ENCODE measurements at places on chromosomes 2 and 18.

DNA sequence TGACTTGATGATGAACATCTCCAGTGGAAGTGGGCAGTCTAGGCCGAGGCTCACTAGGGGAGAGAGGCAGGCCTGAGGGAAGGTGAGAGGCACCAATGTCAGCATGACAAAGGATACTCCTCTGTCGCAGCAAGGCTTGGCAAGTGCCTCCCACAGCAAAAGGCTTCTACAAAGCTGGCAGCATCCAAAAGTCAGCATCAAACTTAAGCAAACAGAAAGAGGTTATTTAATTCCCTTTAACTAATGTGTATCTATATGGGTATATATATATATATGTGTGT lies 41.6 kb downstream of the NIFK start:
- no peak for DNase-seq

- DNase-seq = no peak
These were observed 154.1 kb upstream of the BOD1L2 start for GRCh38 chr18:56992777-56993176.

GRCh38 chr2:64760128-64760527 lies 106.4 kb upstream of the SERTAD2 start:
- DNase-seq = no peak

GRCh38 chr2:26164641-26165211 lies 8.2 kb upstream of the GAREM2 start:
- DNase-seq = peak; percentile 1

DNA sequence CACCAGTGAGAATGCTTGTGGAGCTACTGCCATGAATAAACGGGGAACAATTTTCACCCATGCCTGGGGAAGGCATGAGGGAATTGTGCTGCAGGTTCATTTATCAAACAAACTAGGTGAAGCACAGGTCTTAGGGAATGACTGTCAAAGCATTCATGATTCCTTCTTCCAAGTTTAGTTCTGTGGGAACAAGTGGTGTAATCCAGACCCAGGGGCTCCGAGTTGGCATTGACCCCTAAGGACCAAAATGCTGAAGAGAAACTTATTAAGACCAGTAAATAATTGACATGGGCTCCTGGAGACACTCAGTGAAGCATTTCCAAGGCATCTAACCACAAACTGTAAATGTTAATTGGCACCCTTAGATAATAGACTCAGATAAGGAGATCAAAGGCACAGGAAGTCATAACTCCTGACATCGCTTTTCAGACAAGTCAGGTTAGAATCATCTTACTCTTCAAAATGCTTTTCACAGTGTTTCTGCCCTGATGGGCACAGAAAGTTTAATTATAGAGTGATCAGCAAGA lies 96.9 kb downstream of the SPP2 start:
- no peak for DNase-seq

DNA sequence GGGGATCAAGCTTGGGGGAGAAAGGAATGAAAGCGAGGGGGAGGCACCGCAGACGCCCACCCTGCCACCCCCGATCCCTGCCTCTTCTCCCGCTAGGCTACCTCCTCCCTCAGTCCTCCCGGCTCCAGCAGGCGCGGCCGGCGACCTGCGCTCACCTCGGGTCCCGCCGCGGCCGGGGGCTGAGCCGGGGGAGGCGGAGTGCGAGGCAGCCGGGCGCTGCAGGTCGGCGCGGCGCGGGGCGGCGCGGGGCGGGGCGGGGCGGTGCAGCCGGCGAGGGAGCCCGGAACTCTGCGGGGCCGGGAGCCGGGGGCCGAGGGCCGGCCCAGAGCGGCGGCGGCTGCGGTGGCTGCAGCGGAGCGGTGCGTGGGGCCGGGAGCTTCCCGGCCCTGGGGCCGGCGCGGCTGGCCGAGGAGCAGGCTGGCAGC lies 477 bp downstream of the ACVR1 start:
- DNase-seq = peak; percentile 77

GRCh38 chr18:12038082-12038638 lies 55.5 kb upstream of the ANKRD62 start:
- DNase-seq = no peak

DNA sequence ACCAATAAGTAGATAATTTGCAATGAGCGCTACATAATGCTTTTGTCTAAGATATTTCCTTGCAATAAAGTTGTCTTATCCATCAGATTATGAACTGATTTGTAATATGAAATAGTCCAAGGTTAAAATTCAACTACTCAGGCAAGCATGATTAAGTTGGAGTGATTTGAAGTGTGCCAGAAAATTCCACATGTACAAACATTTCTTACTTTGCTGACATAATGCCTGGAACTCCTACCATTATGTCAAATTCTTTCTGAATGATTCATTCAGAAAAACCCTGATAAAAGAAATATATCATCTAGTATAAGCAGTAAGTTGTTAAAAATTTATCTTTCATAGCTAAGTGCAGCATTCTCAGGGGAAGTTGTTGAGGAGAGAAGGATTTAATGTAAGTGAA lies 87.3 kb downstream of the CBLN2 start:
- DNase-seq = no peak

DNA sequence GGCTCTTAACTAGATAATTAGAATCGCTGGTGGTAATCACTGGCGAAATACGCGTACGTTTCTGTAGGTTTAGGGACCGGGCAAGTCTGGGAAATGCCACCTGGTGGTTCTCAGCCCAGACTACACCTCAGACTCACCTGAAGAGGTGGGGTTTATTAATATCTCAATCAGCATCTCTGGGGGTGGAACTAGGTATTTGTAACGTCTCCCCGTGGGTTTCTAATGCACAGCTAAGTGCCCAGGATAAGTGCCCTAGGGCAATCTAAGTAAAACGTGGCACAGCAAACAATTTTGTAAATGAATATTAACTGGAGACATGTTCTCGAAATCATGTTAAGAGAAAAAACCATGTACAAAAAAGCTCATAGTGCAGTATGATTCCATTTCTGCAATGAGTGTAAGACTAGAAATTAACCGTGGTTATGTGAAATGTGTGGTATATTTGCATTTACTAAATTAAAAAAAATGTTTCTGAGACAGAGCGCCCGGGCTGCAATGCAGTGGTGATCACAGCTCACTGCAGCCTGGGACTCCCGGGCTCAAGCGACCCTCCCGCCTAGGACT lies 760 bp upstream of the CNOT11 start:
- DNase-seq = no peak

DNA sequence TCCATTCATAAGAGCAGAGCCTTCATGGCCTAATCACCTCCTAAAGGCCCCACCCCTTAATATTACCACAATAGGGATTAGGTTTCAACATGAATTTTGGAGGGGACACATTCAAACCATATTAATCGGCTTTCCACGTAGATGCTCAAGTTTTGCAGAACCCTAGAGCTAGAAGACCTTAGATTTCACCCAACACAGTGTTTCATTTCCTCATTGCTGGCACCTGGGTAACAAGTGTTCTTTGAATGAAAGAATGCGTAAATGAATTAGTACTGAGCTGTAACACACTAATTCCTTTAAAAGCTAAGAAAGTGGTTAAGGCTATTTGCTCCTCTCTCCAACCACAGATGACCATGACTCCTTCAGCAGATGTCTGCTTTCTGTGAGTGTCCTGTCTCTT lies 252.5 kb downstream of the SMAD2 start:
- DNase-seq = no peak

DNA sequence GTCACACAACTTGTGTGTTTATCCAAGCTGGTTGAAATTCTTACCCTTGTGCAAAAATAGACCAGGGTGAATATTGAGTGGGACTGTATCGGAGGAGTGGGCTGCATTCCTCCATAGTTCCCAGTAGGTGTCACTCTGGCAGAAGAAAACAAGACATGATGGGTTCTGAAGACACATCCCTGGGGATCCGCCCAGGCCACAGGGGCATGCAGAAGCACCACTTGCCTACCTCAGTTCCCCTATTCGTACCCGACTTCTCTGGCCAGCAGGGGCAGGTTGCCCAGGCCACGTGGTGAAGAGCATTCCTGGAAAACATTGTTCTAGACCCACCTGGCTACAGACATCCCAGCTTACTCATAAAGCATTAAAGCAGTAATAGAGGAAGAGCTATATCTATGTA lies 168.2 kb downstream of the FAM210A start:
- no peak for DNase-seq

DNA sequence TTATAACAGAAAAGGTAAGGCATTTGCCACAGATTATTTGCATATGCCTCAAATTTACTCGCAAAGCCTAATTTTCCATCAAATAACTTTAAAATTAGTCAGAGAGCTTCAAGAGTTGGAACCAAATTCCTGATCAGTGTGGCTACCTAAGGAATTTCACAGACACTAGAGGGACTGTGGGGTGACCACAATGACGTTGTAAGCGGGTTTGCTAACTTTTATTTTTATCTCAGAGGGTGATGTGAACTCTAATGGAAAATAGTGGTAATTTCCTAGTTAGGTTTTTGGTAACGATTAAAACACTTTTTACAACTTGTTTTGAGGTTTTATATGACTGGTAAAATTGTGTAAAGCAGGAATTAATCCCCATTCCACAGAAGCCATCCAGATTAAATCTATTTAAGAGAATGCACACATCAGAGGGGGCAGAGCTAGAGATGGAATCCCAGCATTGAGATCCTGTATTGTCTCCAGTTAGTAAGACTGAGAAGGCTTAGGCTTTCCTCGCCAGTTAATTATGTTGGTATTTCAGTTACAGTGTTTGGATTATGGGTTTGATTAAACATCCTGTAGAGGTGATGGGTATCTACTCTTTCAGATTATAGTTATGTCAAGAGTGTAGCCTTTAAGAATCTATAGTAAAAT lies 129.0 kb downstream of the GPD2 start:
- DNase-seq = no peak

- no peak for DNase-seq
These were observed 277.0 kb downstream of the CDH2 start for GRCh38 chr18:27899893-27900292.

DNA sequence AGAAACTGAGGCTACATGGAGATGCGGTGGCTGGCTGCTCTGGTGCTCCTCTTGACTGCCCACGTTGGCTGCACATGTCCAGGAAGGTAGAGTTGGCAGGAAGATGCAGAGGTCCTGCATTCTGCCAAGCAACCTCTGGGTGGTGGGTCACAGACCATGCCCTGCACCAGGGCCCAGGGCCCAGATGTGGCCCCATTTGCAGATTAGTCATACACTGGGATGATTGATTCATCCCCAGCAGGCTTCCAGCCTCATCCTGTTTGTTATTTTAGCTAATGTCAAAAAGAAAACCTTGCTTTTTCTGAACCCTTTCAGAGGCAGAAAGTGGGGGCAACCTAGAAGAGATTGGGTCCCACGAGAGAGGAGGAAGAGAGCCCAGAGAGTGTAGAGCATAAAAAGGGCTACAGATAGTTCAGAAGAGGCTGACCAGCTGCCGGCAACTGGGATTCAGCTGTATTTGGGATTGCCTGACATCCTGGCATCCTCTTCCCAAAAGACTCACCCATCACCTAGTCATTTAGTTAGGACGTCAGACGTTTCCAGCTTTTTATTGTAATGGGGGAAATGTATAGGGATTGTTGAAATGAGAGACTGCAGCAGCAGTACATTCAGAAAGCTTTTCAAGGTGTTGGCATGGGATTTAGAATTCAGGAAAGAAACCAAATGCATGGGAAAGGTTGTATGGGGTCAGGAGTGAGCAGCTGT lies 101.9 kb downstream of the CTIF start:
- peak; percentile 46 for DNase-seq

GRCh38 chr2:171813126-171813525 lies 80.9 kb downstream of the SLC25A12 start:
- no peak for DNase-seq

- DNase-seq = no peak
These were observed 75.3 kb downstream of the VSNL1 start for GRCh38 chr2:17615728-17616351.

DNA sequence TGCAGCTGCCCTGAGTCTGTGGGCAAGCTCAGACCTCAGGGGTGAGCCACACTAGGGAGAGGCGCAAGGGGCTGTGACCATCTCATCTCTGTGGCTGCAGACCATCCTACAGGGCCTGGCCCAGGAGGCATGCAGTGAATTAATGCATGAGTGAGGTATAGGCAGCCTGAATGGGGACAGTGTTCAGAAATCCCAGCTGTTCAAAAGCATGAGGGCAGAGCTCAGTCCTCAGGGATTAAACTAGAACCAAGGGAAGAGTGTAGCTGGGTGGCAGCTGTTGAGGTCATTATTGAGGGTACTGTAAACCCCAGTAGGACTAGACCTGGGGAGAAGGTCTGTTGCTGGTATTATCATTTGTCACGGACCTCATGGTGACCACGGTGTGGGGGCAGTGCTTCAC lies 17.0 kb downstream of the TMEM177 start:
- DNase-seq = no peak

GRCh38 chr2:196234672-196235071 lies 63.3 kb upstream of the STK17B start:
- DNase-seq = peak; percentile 90

GRCh38 chr2:235373171-235373570 lies 120.7 kb upstream of the AGAP1 start:
- DNase-seq = no peak

GRCh38 chr18:3044931-3045698 lies 32.2 kb upstream of the LPIN2 start:
- DNase-seq = no peak

DNA sequence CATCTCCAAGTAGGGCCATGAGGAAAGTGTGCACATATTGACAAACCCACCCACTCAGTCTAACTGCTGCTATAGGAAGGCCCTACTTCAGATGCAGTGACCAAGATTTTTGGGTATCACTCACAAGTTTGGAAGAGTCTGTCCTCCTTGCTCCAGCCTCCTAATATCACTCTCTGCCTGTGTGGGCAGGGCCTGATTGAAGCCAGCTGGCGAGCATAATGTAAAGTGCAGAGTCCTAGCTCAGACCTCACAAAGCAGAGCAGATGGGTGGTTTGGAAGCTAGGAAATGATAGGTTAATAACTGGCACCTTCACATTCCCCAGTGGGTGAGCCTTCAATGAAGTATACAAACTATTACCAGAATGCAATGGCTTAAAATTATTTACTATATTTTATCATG lies 11.2 kb upstream of the SULT1C3 start:
- no peak for DNase-seq

GRCh38 chr2:181458871-181459270 lies 1.7 kb downstream of the ITGA4 start:
- DNase-seq = no peak

GRCh38 chr2:5287558-5288334 lies 404.4 kb upstream of the SOX11 start:
- no peak for DNase-seq

GRCh38 chr2:207330912-207331311 lies 165.2 kb upstream of the KLF7 start:
- DNase-seq = peak; percentile 77

DNA sequence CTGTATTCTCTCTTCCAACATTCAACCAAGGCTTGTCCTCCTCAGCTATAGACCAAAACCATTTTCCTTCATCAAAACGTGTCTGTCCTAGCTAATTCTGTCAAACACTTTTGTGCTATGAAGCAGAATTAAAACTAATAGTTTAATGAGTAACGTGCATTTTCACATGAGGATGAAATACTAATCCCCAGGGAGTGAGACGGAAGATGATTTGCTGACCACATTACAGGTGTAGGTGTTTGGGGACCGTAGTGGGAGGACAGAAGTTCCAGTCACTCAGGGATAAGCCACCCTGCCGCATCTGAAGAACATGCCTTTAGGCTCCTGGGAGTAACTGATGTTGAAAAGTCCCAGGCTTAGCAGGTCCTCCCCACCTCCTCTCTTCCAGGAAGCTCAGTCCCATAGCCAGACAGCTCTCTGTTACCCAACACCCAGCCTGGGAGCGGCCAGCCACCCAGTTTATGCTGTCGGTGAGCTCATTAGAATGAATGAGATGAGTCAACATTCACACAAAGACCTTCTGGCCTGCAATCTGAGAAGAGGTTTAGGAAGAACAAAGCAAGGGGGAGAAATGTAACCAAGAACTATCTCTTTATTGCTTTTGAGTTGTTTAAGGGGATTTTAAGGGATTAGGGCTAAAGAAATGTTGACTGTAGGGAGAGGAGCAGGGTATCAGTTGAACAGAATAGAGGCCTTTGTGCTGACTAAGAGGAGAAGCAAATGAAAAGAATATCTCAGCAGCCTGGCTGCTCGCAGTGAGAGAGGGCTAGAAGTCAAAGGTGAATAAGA lies 122.5 kb downstream of the FOXI3 start:
- DNase-seq = no peak
